ENCODE measurements at places on chromosomes 1 and 21.

GRCh38 chr21:43741423-43742096 is 22.6 kb downstream of the PDXK start:
- peak; percentile 2 for DNase-seq

DNA sequence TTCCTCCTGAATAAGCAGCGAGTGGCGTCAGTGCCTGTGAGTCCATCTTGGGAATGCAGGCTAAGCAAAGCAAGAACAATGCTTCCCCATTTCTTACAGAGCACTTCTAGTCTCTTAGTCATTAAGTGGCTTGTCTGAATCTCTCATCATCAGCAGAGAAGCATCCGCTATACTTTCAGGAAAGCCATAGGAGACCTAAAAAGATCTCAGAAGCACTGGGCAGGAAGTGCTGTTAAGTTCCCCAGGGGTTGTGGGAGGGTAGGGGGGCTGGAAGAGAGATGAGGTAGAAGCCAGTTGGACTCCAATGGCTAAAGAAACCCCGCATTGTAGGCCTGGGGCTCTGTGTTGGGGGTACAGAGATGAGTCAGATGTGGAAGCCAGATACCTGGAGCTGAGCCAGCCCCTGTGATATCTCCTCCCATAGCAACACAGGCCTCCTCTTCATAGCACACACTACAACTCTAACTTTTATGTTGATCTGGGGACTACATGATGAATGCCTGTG is 44.9 kb downstream of the SYT6 start:
- peak; percentile 67 for DNase-seq

GRCh38 chr1:107633596-107633995 is 331.4 kb downstream of the VAV3 start:
- DNase-seq = no peak

DNA sequence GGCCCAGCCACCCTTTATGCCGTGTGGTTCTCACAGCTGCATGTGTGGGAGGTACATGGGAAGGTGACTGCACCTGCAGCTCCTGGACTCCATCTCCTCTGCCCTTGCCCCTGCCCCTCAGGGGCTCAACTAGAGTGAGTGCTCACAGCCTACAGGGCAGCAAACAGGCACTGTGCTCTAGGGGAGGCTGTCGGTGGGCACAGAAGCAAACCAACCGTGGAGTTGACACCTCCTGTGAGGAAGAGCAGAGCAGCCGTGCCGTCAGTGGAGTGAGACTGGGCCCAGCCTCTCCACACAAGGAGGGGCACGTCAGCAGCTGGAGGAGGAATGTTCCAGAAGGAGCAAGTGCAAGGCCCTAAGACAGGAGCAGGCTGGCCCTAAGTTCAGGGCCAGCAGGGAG is 32.7 kb downstream of the BMP8A start:
- DNase-seq = no peak

DNA sequence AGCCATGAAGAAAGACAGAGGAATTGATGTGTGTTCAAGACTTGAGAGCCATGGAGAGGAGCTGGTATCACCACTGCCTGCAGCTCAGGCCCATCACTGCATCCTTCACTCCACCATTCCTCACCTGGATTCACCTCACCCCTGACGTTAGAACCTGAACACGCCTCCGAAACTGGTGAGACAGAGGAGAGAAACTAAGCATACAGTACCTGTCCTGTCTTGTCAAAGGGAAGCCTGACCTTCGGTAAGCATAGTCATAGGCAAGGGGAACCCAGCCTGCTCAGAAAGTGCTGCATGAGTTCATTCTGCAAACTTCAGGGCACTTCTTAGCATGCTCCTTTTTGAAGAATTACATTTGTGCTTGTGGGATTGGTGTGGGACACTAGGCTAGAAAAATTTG is 425.8 kb downstream of the DSCAM start:
- DNase-seq = no peak

DNA sequence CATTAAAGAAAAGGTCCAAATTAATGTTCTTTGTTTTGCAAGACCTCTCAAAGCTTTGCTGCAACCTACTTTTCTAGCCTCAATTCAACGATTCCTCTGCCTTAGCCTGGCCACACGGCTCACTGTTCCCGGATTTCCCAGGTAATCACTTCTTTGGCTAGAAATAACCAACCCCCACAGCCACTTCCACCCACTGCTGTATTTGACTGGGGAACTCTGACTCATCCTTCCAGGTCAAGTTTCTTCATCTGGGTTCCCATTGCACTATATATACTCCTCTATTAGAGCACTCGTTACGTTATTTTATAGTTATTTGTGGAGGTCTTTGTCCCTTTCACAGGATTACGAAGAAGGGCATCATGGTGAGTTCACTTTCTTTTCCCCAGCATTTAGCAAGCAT is 185.9 kb downstream of the CACNA1E start:
- DNase-seq = no peak

DNA sequence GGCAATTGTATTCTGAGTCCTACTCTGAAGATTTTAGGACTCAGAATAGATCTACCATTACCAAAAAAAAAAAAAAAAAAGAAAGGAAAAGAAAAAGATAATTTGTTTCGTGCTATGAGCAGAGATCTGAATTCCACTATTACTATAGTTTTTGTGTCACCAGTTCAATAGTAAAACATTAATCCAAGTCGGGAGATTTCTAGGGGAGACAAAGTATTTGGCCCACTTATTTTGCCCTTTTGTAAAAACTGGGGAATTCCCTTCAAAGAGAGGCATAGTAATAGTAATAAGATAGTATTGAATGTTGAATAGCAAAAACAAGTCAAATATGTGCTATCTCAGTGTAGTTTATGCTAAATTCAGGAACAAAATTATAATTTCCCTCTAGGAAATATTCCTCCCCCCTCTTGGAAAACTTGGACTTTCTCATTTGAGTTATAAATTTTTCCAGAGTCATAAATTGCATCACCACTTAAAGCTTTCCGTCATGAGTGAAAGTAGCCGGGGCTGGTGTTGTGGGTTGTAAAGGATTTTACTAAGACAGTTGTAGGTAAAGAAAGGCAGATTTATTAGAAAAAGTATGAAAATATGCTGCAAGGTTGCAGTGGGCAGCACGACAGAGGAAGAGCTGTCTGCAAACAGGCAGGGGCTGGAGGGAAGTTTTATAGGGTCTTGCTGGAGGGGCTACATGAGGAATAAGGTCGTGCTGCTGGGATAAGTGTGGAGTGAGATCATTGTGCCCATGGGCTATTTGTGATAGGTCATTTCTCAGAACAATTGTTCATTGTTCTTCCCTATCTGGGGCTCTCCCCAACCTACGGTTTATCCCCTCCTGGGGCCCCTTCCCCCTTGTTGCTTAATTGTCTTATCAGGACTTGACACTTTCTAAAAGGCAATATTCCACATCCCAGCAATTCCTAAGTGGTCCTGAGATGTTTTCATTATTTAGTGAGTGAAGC is 1009.9 kb downstream of the PLA2G4A start:
- no peak for DNase-seq

GRCh38 chr1:244231193-244231571 is 180.1 kb downstream of the ZBTB18 start:
- DNase-seq = no peak

- DNase-seq = no peak
Observed at GRCh38 chr1:31848381-31848897, 32.6 kb upstream of the SPOCD1 start.

- DNase-seq = no peak
Observed at GRCh38 chr1:183936791-183937190, 100.7 kb downstream of the COLGALT2 start.

- peak; percentile 57 for DNase-seq
Observed at GRCh38 chr1:184533049-184533448, 146.2 kb downstream of the C1orf21 start.

DNA sequence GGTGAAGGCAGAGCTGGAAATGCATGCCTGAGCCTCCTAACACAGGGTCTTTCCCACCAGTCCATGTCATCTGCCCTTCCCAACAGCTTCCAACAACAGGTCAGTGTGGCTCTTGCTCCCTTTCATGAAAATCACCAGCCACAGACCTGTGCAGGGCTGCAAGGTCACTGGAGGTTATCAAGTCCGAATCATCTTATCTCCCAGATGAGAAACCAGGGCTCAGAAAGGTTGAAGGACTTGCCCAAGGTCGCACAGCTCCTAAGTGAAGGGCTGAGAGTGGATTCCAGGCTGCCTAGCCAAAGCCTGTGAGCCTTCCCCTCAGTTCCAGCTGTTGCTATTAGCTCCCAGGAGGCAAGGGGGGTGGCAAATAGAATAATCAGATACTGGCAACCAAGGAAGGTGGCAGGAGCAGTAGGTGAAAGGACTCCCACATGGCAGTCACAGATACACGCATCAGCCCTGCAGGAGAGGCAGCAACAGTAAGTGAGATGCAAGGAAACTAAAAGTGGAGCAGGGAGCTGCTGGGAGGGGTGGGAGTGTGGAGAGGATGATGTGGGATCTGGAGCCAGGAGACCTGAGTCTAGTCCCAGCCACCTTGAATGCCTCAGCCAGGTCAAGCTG is 74.2 kb downstream of the SSBP3 start:
- no peak for DNase-seq

- DNase-seq = no peak
Observed at GRCh38 chr21:39381009-39381408, 32.1 kb upstream of the HMGN1 start.

GRCh38 chr1:235112297-235113182 is 16.1 kb downstream of the TOMM20 start:
- no peak for DNase-seq

GRCh38 chr21:42632771-42633690 is 20.4 kb upstream of the PDE9A start:
- DNase-seq = no peak

DNA sequence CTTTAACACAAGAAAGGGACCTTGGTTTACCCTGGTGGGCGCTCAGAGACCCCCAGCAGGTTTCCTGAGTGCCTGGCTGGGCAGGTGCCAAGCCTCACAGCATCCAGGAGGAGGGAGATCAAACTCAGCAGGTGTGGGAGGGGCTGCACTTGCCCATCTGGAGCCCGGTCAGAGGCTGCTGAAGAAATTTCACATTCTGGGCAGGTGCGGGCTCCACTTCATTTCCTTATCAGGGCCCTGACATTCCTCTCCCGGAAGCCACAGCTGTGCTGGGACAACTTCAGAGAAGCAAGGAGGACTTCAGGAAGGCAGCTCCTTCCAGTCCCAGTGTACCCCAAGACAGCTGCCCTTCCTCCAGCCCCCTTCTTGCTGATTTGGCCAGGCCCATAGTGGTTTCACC is 82.9 kb downstream of the ITPKB start:
- DNase-seq = no peak
